Stimulated activated CD4-positive, alpha-beta T cell treated with anti-CD3 and anti-CD28 coated beads, Interleukin-4, amount 100 ng/mL, for 48 hours (primary cell): ENCODE measurements at places on chromosomes 7 and 10.

DNA sequence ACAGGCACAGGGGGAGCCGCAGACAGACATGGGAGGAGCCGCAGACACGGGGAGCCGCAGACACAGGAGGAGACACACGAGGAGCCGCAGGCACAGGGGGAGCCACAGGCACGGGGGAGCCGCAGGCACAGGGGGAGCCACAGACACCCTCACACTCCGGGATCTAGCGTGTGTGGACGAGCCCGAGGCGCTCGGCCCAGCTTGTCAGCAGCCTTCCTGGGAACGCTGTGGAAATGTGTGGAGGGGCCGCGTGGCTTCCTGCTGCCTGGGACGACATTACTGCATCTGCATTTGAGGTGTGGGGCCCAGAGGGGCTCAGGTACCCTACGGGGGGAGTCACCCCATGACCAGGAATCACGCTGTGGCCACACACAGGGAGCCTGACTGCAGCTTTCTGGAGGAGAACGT lies 313.2 kb downstream of the PTPRN2 start:
- no peak for DNase-seq

DNA sequence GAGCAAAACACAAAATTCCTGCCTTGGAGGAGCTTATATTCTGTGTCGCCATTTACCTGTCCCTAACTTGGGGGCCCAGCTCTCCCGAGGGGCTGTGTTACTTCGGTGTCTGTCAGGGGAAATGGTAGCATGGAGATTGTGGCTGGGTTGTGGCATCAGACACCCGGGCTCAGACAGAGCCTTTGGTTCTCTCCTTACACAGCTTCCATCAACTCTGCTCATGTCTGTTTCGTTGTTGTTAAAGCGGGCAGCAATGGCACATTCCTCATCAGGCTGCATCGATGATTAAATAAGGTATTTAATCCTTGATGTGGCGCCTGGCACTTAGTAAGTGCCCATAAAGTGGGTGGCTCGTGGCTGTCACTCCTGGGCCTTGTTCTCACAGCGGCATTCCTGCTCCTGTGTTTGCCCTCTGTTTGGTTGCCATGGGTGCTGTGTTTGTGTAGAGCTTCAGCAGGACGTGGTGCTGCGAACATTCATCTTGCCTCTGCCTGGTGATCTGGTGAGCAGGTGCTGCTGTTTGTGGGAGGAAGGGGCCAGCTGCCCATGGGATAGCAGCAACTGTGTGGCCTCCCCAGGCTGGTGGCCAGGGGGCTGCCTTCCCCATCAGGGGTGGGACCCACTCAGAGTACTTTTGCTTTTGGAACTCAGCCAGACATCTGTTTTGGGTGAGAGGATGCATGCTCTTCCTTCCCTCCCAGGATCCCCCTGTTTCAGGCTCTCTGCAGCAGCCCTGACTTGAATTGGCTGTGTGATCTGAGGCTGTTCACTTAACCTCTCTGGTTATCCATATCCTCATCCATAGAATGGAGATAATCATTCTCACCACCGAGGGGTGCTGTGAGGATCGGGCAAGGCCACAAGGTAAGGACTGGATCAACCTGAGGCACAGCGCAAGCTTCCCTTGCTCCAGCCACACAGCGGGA lies 207.2 kb upstream of the SVIL start:
- DNase-seq = no peak

DNA sequence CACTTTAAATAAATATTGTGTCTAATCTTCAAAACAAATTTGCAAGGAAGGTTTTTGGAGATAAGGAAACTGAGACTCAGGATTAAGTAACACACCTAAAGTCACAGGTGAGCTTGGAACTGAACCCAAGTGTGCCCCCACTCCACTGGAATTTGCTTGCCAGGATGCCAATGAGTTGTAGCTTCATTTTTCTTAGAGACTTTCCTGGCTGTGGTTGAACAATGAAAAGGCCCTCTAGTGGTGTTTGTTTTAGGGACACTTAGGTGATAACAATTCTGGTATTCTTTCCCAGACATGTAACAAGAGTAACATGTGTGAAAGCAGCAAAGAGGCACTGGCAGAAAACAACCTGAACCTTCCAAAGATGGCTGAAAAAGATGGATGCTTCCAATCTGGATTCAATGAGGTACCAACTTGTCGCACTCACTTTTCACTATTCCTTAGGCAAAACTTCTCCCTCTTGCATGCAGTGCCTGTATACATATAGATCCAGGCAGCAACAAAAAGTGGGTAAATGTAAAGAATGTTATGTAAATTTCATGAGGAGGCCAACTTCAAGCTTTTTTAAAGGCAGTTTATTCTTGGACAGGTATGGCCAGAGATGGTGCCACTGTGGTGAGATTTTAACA lies 1.5 kb downstream of the IL6 start:
- DNase-seq = no peak

GRCh38 chr10:31341552-31341951 lies 22.5 kb downstream of the ZEB1 start:
- DNase-seq = no peak

DNA sequence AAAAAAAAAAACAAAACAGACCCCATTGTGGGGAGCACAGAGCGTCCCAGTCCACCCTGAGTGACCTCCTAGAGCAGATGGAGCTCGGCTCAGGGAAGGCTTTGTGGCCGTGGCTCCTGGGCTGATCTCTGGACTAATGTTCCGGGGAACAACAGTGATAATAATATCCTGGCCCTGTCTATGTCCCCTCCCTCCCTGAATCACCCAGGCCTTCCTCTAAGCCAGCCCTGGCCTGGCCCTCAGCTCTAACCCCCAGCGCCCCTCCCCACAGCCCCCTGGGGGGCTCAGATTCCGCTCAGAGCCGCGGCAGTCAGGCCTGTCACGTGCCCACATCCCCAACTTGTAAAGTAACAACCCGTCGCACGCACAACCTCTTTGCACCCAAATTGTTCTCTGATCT lies 48.3 kb downstream of the MICALL2 start:
- DNase-seq = no peak

DNA sequence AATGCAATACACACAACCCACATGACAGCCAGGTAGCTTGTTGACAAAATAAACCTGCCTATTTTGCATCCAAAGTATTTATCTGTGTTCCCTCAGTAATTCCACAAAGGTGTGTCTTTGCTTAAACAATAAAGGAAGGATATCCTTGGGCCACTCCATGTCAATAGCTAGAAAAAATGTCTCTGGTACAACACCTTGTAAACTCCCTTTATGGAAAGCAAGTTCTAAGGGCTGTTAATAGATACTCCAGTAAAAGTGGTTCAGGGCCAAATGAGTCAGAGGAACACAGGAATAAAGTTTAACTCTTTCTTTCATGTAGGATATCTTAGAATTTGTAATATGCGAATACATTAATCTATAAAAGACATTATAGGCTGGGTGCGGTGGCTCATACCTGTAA lies 96.9 kb upstream of the LRRTM3 start:
- DNase-seq = no peak

GRCh38 chr7:15335390-15335789 lies 226.4 kb downstream of the AGMO start:
- DNase-seq = no peak

- no peak for DNase-seq
Measured at GRCh38 chr10:109411917-109412316, 511.4 kb downstream of the XPNPEP1 start.

GRCh38 chr7:38432080-38432479 lies 158.6 kb upstream of the TARP start:
- DNase-seq = no peak

GRCh38 chr7:30148951-30149459 lies 14.2 kb downstream of the MTURN start:
- DNase-seq = no peak

GRCh38 chr10:100713049-100713858 lies 32.1 kb upstream of the PAX2 start:
- no peak for DNase-seq

DNA sequence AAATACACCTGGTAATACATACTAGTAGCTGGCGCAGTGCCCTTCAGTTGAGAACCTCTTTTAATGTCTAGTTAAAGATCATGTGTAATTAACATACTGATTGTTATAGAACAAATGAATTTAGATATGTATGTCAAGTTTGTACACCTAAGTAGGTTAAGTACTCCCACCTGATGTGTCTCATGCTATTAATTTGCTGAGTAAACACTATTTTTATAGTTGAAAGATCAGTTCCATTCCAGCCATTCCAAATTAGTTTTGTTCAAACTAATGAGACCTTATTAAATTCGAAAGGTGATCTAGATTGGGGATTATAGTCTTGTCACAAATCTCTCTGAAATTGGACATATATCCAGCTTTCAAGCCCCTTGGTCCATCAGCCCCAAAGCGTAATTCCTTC lies 710.0 kb downstream of the LRMDA start:
- no peak for DNase-seq

DNA sequence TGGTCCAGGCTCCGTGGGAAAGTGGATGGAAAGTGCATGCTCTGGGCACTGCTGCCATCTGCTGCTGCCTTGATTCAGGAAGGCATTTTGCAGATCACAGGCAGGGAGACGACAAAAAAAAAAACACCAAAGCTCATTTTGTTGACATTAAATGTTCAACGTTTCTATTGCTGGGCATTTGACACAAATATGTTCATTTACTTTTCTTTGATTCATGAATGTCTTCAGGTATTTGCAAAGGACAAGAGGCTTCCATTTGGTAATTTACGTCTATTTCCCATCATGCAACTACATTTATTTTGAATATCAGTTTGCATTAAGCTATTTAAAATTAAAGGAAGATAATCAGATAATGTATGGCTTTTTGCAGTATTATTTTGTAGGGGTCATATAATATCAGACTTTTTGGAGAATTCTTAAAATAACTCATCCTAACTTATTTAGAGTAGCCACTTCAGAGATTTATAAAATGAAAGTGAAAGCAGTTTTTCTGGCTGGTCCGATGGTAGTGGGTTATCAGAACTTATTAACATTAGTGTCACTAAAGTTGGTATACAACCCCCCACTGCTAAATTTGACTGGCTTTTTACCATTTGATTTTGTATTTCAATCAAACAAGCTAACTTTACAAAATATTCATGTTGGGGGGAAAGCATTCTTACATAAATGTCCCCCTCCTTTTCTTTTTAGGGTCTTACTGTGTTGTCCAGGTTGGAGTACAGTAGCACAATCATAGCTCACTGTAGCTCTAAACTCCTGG lies 65.3 kb downstream of the PDIA4 start:
- no peak for DNase-seq

DNA sequence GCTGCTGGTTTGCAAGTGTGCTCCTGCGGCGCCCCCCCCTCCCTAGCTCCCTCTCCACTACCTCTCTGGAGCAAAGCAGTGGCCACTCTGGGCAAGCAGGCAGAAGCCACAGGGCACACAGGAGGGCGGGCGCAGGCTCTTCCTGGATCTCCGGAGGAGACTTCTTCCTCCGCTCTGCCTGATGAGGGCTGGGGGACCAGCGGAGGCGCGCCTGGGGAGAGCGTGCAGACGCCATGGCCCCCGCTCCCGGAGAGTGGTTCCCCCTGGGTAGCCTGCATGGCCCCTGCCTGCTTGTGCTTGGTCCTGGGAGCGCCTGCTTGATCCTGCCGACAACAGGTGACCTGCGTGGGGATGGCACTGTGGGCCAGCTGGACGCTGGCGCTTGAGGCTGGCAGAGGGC lies 29.0 kb downstream of the ANKMY2 start:
- DNase-seq = no peak

DNA sequence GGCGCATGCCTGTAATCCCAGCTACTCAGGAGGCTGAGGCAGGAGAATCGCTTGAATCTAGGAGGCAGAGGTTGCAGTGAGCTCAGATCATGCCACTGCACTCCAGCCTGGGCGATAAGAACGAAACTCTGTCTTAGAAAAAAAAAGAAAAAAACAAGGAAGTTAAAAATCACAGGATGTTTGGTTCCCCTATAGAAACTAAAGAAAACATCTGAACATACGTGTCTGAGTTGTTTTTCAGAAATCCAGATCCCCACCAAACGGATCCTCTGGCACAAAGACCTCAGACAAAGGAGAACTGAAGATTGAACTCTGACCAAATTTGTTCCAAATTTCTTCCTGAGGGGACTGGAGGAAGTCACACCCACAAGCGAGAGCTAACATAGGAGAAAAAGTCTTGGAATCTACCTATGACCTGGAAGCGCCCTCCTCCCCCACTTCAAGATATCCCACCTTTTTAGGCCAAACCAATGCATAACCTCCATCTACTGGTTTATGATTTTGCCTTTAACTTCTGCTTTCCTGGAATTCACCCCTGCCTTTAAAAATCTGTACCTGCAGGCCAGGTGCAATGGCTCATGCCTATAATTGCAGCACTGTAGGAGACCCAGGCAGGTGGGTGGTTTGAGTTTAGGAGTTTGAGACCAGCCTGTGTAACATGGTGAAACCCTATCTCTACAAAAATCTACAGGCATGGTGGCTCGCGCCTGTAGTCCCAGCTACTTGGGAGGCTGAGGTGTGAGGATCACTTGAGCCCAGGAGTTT lies 19.7 kb upstream of the SIRT1 start:
- no peak for DNase-seq

- DNase-seq = no peak
Measured at GRCh38 chr7:101681170-101682007, 52.3 kb upstream of the MYL10 start.

GRCh38 chr10:124745252-124745651 lies 1.1 kb upstream of the FAM53B start:
- DNase-seq = no peak

- DNase-seq = no peak
Measured at GRCh38 chr10:133225707-133226191, 4.3 kb upstream of the UTF1 start.

GRCh38 chr7:18354108-18355085 lies 141.2 kb upstream of the HDAC9 start:
- DNase-seq = no peak

GRCh38 chr7:121931149-121931902 lies 58.4 kb downstream of the PTPRZ1 start:
- no peak for DNase-seq

GRCh38 chr7:157652954-157653826 lies 316.4 kb downstream of the DNAJB6 start:
- DNase-seq = no peak

GRCh38 chr10:78597796-78598555 lies 470.8 kb upstream of the ZMIZ1 start:
- DNase-seq = no peak

- no peak for DNase-seq
Measured at GRCh38 chr10:5776881-5777197, 36.4 kb downstream of the GDI2 start.

- DNase-seq = no peak
Measured at GRCh38 chr7:134747326-134747725, 32.1 kb upstream of the CALD1 start.
